NCI-H524 treated with DMSO at 0.1 percent for 48 hours (cell line): ENCODE measurements at places on chromosomes 7 and 10.

DNA sequence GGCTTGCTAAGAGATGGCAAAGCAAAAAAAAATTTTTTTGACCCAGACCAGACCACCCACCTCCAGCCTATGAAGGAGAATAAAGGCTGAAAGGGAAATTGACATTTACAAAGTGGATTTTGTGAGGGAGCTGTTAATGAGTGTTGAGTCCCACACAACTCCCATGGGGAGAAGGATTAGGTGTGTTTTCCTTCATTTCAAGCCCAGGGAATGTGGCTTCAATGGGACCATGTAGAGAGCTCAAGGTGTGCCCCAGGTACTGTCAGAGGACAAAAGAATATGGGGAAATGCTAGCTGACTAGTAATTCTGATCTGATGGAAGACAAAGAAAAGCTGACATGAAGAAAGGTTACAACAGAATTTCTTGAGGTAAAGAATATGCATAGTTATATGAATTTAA lies 48.8 kb upstream of the COL1A2 start:
- no peak for DNase-seq

DNA sequence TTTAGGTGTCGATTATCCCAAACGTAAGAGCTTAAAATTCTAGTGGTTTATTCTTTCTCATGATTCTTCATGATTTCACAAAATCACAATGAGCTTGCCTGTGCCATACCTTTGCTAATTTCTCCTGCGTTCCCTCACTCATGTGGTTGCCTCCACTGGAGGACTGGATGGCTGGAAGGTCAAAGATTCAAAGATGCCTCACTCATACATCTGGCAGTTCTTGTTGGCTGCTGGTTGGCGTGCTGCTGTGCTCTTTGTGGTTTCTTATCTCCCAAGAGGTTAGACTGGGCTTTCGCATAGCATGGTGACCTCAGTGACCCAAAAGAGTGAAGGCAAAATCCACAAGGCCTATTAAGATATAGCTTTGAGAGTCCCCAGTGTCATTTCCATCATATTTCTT lies 877.6 kb upstream of the AUTS2 start:
- DNase-seq, result no peak

- DNase-seq, result no peak
Observed at GRCh38 chr10:24097751-24098207, 111.2 kb upstream of the KIAA1217 start.

- no peak for DNase-seq
Observed at GRCh38 chr7:82110146-82110840, 333.3 kb downstream of the CACNA2D1 start.

- no peak for DNase-seq
Observed at GRCh38 chr7:17319164-17320101, 21.0 kb downstream of the AHR start.
